Bladder microvascular endothelial cell (primary cell): ENCODE measurements at places on chromosomes 1 and 21. TPM values are rescaled to one million over a fixed set of nuclear protein-coding genes. Genes with fewer than 3 reads are reported as not detected.

SPRR2A gene
- total RNA-seq: not detected in 2 replicates

HCRTR1 gene
- total RNA-seq: 0.65 and 5.2 TPM in 2 replicates

NEK2 gene
- total RNA-seq: 15.9 and 19.4 TPM in 2 replicates

KRTAP19-3 gene
- total RNA-seq: not detected in 2 replicates

SIKE1 gene
- total RNA-seq: 40.2 and 62.7 TPM in 2 replicates

CR1L gene
- not detected in 2 replicates for total RNA-seq

GJA9 gene
- not detected in 2 replicates for total RNA-seq

CR2 gene
- total RNA-seq: not detected in 2 replicates

DRAXIN gene
- total RNA-seq: 0.32 and 0.69 TPM in 2 replicates

S100A7 gene
- not detected in 2 replicates for total RNA-seq

RBP7 gene
- total RNA-seq: 0.31 and 0.81 TPM in 2 replicates

DBT gene
- 2.3 and 7.2 TPM in 2 replicates for total RNA-seq

RAB4A gene
- 9.9 and 21.1 TPM in 2 replicates for total RNA-seq

LHX8 gene
- total RNA-seq: not detected in 2 replicates

SPRR4 gene
- total RNA-seq: not detected in 2 replicates

CYP4A22 gene
- not detected in 2 replicates for total RNA-seq

OR10J4 gene
- total RNA-seq: not detected in 2 replicates

DCDC2B gene
- not detected in 2 replicates for total RNA-seq

TSPEAR gene
- total RNA-seq: 0.19 TPM in 1 of 2 replicates, not detected in the other

SH2D1B gene
- total RNA-seq: not detected in 2 replicates

CCDC190 gene
- 0.38 TPM in 1 of 2 replicates, not detected in the other for total RNA-seq

TNFSF18 gene
- 46.1 and 96.4 TPM in 2 replicates for total RNA-seq

PROX1 gene
- total RNA-seq: 0.49 and 82.7 TPM in 2 replicates

LCE3D gene
- total RNA-seq: not detected in 2 replicates

UBL4B gene
- total RNA-seq: not detected in 2 replicates

PLPPR4 gene
- total RNA-seq: 0.25 and 0.65 TPM in 2 replicates

FCRL5 gene
- not detected in 2 replicates for total RNA-seq

UBE4B gene
- 18.9 and 28.3 TPM in 2 replicates for total RNA-seq

MMEL1 gene
- total RNA-seq: 1.6 TPM in 2 replicates

FCRL6 gene
- total RNA-seq: not detected in 2 replicates

APCS gene
- total RNA-seq: not detected in 2 replicates

VWA5B1 gene
- total RNA-seq: not detected in 2 replicates

GNG4 gene
- 0.16 and 0.19 TPM in 2 replicates for total RNA-seq

CRP gene
- total RNA-seq: not detected in 2 replicates

CYP4A11 gene
- not detected in 2 replicates for total RNA-seq

RHBDL2 gene
- total RNA-seq: 0.16 and 0.63 TPM in 2 replicates

KIF2C gene
- 15.7 and 26.4 TPM in 2 replicates for total RNA-seq

MROH9 gene
- total RNA-seq: not detected in 2 replicates

TEDDM1 gene
- total RNA-seq: not detected in 2 replicates

FAM131C gene
- under 0.01 TPM in 1 of 2 replicates, not detected in the other for total RNA-seq

PLA2G2A gene
- not detected in 2 replicates for total RNA-seq
